ENCODE measurements at places on chromosomes 3 and 15.

- no peak for DNase-seq
Measured at GRCh38 chr15:69653306-69653705, 200.7 kb downstream of the RPLP1 start.

GRCh38 chr3:178422406-178422805 is 113.8 kb upstream of the KCNMB2 start:
- DNase-seq: no peak

GRCh38 chr3:13040361-13041074 is 32.7 kb downstream of the IQSEC1 start:
- DNase-seq: peak; percentile 39

GRCh38 chr3:23450806-23451205 is 247.7 kb downstream of the UBE2E2 start:
- no peak for DNase-seq

GRCh38 chr15:62280625-62281024 is 115.5 kb upstream of the C2CD4B start:
- no peak for DNase-seq

GRCh38 chr3:44111482-44111881 is 130.2 kb upstream of the TOPAZ1 start:
- DNase-seq: no peak

- no peak for DNase-seq
Measured at GRCh38 chr3:72154391-72155335, 369.7 kb upstream of the PROK2 start.

DNA sequence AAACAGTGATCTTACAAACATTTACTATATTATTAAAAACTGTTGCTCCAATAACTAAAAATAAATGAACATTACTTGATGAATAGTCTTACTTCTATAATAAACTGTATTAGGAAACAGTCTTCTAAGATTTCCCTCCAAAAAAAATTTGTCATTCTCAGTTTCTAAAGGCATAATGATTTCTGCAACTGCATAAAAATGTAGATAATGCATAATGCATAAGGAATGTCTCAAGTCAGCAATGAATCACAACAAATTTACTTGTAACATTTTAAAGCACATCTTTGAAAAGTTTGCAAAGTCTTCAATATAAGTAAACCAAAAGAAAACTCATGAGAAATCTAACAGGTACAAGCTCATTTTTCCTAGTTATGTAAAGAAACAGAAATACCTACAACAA is 113.5 kb downstream of the VPS13C start:
- no peak for DNase-seq

- DNase-seq: no peak
Measured at GRCh38 chr3:12797892-12798558, 1.5 kb downstream of the CAND2 start.

GRCh38 chr3:186946756-186947375 is 16.5 kb downstream of the ST6GAL1 start:
- DNase-seq: no peak

DNA sequence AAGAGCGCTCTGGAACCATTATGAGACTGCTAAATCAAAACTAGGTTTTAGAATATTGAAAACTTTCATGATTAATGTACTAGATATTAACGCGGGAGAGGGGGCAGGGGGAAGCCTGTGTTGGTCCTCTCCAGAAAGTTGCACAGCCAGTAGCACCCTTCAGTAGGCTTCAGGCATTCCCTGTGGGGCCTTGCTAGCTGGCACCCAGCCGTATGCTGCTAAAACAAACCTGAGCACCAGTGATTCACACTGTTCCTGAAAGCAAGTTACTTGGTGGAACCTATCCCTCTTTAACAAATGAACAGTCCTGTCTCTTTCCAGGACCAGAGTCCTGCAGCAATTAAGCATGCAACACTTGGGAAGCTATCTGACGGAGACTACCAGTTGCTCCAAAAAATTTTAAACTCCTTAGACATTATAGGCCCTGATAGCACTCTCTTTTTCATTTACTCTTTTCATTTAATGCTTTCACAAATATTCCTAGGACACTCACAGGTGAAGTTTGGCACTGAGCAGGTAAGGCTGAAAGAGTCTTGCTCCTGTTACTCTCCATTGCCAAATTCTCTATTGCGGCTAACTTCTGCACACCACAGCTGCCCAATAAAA is 1.2 kb upstream of the ATRIP start:
- DNase-seq: no peak

- DNase-seq: no peak
Measured at GRCh38 chr3:8070011-8070410, 431.6 kb upstream of the LMCD1 start.

- DNase-seq: no peak
Measured at GRCh38 chr3:186172353-186172752, 63.5 kb upstream of the ETV5 start.

GRCh38 chr15:27089676-27090075 is 118.7 kb downstream of the GABRG3 start:
- no peak for DNase-seq

DNA sequence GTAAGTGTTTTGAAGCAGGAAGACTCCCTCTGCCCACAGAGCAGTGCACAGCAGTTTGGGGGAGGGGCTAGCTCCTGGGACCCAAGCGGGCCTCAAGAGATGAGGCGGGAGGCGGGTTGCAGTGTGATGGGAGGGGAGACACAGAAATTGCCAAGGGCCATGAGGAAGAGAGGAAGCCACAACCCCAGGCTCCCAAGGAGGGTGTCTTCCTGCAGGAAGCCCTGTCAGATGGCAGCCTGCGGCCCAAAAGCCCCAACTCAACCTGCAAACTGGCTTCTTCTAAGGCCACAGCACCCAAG is 7.3 kb upstream of the ISLR2 start:
- DNase-seq: no peak

DNA sequence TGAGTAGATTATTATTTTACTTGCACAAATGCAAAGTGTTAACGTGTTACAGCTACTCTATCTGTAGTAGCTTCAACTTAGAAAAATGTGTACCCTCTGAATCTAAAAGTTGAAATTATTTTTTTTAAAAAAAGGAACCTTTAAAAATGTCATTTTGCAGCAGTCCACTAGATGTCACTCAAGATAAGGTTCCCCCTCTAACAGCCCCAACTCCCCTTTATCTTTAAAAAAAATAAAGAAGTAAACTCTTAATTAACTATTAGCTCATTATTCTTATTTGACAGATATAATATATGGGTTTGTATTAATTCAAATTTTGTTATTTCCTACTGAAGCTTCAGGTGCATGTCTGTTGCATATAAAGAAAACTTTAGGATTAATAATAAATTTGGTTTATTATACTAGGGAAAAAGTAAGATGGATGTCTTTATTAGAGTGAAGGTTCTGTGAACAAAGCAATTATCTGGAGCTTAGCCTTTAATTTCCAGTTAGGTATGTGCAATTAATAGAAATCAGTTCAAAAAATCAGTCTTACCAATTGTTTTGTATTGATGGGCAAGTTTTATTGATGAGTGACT is 288.5 kb downstream of the VGLL3 start:
- no peak for DNase-seq

- DNase-seq: no peak
Measured at GRCh38 chr3:149701206-149701976, 43.6 kb upstream of the WWTR1 start.

DNA sequence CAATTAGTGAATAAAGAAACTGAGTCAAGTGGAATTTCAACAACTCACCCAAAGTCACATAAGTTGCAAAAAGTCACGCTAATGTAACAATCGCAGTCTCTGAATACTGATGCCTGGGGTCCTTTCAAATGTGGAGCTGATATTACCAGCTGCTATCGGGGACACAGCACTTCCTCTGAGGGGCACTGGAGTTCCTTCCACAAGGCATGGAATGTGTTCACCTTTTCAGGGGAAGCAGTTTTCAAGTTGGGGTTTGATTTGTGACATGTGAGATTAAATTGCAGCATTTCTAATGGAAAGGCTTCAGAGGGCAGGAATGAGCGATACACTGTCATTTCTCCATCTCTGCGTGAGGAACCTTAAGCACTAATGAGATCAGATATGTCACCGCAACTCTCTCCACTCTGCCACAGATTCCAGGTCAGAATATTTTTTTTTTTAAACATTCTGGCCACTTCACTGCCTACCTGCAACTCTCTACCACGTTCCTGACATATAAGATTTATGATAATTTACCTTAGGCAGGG is 807.2 kb upstream of the CFAP20DC start:
- DNase-seq: no peak

- no peak for DNase-seq
Measured at GRCh38 chr3:129663045-129663446, 56.6 kb upstream of the PLXND1 start.

DNA sequence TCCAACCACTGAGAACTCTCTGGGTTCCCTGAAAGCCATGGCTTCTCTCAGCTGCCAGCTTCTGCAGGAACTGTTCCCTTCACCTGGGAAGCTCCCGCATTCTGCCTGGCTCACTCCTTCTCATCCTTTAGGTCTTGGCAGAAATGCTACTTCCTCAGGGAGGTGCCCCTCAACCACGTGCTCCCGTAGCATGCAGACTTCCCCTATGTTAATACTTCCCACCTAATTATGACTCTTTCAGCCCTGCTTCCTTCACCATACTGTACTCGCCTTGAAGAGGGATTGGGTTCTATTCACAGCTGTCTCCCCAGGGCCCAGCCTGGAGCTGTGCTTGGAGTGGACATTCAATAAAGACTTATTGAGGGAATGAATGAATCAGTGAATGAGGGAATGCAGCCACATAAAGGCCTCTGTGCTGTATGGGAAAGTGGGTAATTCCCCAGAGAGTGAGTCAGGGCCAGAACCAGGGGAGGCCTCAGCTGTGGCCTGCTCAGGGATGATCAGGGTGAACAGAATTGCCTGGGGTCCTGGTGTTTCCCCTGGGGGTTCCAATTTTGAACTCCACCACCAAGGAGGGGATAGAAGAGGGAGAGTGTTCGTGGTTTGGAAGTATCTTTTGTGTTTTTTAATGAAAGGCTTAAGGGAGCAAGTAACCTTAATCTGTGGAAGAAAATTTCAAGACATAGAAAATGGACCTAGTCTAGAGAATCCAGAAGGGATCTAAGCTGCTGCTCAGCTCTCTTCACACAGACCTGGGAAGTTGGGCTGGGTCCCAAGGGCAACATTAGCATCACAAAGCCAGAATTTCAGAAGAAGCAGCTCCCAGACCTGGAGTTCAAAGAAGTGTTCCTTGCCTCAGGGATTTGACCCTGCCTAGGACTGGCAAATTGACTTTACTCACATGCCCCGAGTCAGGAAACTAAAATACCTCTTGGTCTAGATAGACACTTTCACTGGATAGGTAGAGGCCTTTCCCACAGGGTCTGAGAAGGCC is 14.6 kb upstream of the FAM107A start:
- no peak for DNase-seq

GRCh38 chr3:36843065-36844051 is 79.0 kb upstream of the DCLK3 start:
- peak; percentile 47 for DNase-seq

GRCh38 chr3:16935781-16936180 is 51.0 kb downstream of the PLCL2 start:
- DNase-seq: no peak

- DNase-seq: no peak
Measured at GRCh38 chr3:136992115-136992514, 34.3 kb downstream of the IL20RB start.

- DNase-seq: peak; percentile 97
Measured at GRCh38 chr3:36993326-36994283, at the start of gene MLH1. Gene MLH1, plus strand, starts transcription at chr3:36993518. Its CDS starts 30 bp downstream, at chr3:36993548.

GRCh38 chr15:96336596-96337364 is 6.3 kb downstream of the NR2F2 start:
- no peak for DNase-seq

DNA sequence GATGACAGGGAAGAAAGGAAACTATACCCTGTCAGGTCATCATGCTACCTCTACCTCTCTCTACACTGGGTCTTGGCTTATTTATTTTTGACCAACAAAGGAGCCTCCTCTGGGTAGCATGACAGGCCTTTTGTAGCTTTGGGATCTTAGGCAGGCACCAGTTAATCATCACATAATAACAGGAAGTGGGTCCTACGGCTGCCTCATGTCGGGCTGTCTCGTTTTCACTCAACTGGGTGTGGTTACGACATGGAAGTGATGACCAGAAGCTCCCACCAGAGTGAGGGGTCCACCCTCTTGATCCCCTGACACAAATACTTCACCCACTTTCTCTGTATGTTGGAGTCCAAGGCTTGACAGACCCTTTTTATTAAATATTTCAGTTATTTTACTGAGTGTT is 105.3 kb downstream of the CD47 start:
- peak; percentile 8 for DNase-seq

DNA sequence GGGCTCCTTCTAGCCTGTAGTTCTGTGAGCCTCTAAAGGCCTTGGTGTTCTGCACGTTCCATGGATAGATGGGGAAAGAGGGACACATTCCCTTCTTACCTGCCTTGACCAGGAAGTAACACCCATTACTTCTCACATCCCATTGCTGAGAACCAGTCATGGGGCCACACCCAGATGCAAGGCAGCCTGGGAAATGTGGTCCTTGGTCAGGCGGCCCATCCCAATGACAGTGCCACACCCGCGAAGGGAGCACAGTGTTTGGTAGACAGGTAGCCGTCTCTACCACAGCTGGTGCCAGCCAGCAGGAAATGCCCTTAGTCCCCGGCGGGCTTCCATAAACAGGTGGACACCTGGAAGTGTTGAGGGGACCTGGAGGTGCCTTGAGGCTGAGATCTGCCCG is 23.2 kb upstream of the LCTL start:
- DNase-seq: no peak

GRCh38 chr3:148615382-148615781 is 82.3 kb upstream of the AGTR1 start:
- no peak for DNase-seq

DNA sequence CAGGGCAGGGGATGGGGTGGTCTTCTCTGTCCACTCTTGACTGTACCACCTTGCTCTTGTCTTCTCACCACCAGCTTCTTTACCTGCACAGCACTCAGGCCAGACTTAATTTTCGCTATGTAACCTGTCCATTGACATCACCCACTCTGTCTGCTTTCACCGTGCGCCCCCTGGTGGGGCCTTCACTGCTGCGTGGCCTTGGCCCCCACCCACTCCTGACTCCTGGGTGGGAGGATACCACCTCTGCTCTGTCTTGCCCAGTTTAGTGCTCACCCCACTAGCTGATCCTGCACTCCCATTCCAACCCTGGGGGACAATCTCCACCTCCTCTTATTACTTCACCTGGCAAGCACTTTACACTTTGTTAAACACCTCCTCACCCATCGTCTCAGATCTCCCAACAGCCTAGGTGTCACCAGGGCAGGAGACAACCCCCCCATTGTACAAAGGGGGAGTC is 17.7 kb downstream of the PTH1R start:
- peak; percentile 79 for DNase-seq

DNA sequence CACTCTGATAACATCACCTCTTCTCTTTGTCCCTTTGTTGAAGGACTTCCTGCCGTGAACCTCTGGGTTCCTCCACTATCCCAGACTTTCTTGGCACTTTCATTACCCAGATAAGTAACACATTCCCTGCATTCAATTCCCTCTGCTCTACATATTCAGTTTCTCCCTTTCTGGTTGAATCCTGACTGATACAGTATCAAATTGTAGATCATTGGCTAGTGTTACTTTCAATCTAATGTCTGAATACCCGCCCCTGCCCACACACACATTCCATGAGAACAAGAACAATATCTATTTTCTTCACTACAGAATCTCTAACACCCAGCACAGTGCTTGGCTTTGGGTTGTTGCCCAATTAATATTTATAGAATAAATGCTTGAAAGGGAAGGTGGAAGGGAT is 163.5 kb downstream of the ABHD5 start:
- no peak for DNase-seq

Measured in CD8-positive, alpha-beta T cell (primary cell).